DND-41 (cell line): ENCODE measurements at places on chromosomes 2 and 18.

DNA sequence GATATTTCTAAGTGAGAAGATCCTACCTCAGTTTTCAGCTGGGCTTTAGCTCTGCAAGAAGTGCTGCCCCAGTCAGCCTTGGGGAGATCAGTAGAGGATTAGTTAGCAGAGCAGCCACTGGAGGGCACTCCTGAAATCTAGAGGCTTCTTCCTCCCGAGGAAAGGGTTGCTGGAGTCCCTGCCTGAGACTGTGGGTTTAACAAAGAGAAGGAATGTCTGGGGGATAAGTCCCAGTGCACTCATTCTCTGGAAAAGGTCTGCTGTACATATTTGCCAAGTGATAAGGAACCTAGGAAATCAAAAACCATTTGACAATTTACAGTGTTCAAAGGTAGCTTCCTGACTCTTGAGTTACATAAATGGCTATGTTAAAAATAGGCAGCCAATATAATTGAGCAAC, 207.2 kb downstream of the SLC8A1 start:
- peak; percentile 56 for DNase-seq
- no peak overlapping the region for H3K4me3 ChIP-seq
- 0 out of 2 replicates have a peak overlapping the region, but pooled peaks have one; percentile 15 for H3K27ac ChIP-seq
- no peaks in the 10 kb centered on the region for H3K4me1 ChIP-seq

GRCh38 chr2:142153601-142154000, 22.8 kb upstream of the LRP1B start:
- H3K4me1 ChIP-seq: no peaks in the 10 kb centered on the region
- no peak overlapping the region for H3K4me3 ChIP-seq
- no peaks in the 10 kb centered on the region for H3K27me3 ChIP-seq
- DNase-seq: no peak
- H3K27ac ChIP-seq: no peak overlapping the region
- H3K36me3 ChIP-seq: no peaks in the 10 kb centered on the region

DNA sequence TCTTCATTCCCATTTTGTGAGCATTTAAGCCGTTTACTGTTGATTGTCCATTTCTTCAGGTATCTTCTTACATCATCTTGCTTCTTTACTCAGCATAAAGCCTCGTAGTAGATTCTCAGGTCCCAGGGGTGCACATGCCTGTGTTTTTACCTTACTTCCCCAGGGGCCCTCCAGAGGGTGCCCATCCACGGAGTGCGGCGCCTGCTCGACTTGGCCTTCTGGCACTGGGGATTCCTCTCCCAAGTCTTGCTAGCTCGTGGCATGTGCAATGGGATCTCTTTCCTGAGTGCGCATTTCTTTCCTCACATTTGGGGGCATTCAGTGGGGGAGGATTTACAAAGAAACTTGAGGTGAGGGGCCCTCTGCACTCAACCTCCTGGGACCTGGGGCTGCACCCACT, 148.1 kb downstream of the AGAP1 start:
- DNase-seq: no peak
- no peak overlapping the region for H3K27ac ChIP-seq
- H3K4me3 ChIP-seq: no peak overlapping the region
- no peaks in the 10 kb centered on the region for H3K36me3 ChIP-seq
- H3K4me1 ChIP-seq: no peaks in the 10 kb centered on the region

- no peak overlapping the region for H3K4me3 ChIP-seq
- H3K4me1 ChIP-seq: no peaks in the 10 kb centered on the region
- H3K36me3 ChIP-seq: no peaks in the 10 kb centered on the region
- H3K27ac ChIP-seq: no peak overlapping the region
- DNase-seq: no peak
- no peaks in the 10 kb centered on the region for H3K27me3 ChIP-seq
Observed at GRCh38 chr2:16330571-16330970, 335.1 kb downstream of the CYRIA start.

- no peak overlapping the region for H3K27ac ChIP-seq
- no peaks in the 10 kb centered on the region for H3K4me1 ChIP-seq
- H3K4me3 ChIP-seq: no peak overlapping the region
- DNase-seq: no peak
- H3K36me3 ChIP-seq: no peaks in the 10 kb centered on the region
- no peaks in the 10 kb centered on the region for H3K27me3 ChIP-seq
Observed at GRCh38 chr2:149050188-149050587, 11.7 kb downstream of the LYPD6B start.

DNA sequence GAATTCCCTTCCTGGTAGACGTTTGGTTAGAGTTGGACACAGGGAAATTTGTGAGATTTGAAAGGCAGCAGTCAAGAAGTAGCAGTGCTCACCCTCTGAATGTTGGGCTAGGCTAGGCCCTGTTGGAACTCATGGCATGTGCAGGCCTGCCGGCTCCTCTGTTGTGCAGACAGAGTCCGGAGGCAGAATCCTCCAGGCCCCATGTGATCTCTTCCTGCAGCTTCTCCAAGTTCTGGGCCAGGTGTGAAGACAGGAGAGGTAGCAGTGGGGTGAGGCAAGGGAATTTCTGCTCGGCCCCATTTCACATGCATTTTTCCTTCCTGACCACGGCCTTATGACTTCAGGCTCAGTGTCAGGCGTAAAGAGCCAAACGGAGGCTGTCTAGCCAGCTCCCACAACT, 36.9 kb upstream of the RAB31 start:
- no peak overlapping the region for H3K4me3 ChIP-seq
- no peaks in the 10 kb centered on the region for H3K4me1 ChIP-seq
- no peaks in the 10 kb centered on the region for H3K27me3 ChIP-seq
- no peak for DNase-seq
- H3K36me3 ChIP-seq: no peaks in the 10 kb centered on the region
